ENCODE measurements at places on chromosomes 11 and 22.

DNA sequence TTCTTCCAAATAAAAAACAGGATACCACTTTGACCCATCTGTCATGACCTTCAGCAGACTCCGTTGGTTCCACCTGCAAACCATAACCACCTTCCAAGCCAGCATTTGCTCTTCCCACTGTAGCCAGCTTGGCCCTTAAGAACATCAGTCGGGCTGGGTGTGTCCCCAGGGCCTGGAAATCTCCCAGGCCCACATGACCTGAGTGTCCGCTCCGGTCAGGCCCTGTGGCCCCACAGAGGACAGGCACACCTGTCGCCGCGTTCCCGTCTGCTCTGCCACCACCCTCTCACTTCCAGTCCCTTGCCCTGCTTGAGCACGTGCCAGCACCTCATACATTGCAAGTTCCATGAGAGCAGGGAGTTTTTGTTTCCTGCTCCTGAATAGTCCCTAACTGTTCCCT lies 65.7 kb upstream of the PITPNB start:
- no peak for DNase-seq

GRCh38 chr11:117538263-117539135 lies 210.8 kb downstream of the CEP164 start:
- DNase-seq: peak; percentile 53

DNA sequence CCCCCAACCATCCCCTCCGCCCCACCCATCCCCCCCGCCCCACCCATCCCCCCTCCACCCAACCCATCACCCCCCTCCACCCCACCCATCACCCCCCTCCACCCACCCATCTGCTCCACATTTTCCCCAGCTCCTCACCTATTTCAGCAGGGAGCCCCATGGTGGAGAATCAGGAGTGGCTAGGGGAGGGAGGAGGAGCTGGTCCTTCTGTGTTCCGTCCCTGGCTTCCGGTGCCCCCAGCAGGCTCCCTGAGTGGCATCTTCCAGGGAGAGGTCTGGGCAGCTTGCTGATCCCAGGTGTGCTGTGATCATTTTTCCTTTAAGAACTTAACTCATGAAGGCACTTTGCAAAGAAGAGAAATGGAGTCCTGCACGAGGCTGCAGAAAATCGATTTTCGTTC lies 365.8 kb downstream of the TBC1D22A start:
- no peak for DNase-seq

DNA sequence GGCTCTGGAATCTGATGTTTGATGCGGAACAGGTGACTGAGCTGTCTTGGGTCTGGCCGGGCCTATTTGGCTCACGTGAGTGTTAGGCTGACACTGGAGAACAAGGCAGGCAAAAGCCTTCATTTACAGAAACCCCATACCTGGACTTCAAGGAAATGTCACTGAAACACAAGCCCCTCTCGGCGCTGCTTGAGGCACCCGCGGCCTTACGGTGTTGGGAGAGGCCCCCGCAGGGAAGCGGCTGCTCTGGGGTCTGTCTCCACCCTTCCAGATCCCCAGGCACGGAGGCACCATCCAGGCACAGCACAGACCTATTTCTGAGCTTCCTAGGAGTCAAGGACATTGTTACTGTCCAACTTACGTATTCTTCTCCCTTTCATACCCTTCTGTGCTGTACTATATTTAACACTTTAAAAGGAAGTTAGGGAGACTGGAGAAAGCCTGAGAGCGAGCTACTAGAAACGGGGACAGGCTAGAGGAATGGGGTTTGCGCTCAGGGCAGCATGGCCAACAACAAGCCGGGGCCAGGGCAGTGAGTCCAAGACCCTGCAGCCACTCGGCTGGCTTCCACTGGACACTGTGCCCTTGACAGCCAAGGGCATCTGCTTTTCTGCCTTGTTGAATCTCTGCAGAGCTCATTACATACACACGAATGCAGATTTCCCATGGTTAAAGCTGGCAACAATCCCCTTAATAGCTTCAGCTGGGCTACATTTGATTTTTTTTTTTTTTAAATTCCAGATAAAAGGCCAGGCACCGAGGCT lies 23.8 kb downstream of the DRD4 start:
- DNase-seq: no peak

GRCh38 chr22:49152127-49152938 lies 675.3 kb downstream of the BRD1 start:
- DNase-seq: no peak

DNA sequence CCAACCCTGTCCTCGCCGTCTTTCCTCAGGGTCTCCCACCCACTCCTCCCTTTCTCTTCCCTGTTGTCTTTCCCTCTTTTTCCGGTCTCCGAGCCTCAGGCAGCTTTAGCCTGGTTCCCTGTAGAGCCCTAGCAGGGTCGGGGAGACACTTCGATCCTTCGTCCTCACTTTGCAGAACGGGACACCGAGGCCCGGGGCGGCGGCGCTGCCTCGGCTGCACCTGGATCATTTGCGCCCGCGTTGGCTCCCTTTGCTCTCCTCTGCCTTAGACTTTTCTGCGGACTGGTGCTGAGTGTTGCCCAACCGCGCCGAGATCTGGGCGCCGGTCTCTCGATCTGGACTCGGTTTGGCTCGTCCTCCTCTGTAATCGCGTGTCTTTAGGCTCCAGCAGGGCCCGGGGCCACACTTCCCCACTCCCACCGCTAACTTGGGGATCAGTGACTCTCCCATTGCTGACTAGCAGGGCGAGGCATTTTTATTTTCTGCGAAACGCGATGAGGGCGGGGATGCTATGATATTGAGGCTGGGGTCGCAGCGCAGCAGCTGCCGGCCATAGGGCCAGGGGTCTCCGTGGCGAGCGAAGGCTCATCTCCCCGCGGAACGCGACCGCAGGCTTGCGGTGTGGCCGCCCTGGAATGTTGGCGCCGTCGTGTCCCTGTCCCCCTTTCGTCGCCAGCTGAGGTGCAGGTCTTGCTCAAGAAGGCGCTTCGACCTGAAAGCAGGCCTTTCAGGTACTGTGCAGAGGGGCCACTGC lies 1.6 kb upstream of the E2F8 start:
- no peak for DNase-seq

DNA sequence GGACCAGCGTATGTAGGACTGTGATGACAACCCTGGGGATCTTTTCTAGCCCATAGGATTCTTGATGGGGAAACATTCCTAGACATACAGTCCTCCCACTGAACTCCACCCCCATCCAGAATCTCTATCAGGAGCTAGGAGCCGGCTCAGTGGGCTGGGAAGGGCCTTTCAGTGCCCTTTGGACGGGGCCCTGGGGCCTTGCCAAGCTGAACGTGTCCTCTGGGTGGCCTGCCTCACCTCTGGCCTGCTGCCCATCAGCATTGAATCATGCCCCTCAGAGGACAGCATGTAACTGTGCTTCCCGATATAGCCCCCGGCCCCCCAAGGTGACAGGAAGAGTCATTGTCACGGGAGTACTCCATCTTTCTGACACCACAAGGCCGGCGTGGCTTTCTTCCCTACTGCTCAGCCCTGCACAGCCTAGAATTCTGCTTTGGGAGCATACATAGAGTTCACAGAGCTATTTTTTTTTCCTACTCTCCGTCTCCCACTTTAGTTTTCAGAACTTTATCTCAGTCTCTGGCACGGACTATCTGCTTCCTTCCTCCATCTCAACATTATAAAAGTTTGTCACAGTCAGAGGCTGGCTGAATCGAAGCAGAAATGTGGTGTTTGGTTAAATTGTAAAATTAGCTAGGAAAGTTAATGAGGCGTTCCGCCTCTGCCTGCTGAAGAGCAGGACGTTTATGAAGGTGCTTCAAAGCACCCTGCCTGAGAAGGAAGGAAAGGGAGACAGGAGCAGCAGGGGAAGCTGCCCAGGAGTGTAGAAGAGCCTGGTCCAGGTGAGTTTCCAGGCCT lies 111.9 kb downstream of the ZBTB16 start:
- DNase-seq: no peak

DNA sequence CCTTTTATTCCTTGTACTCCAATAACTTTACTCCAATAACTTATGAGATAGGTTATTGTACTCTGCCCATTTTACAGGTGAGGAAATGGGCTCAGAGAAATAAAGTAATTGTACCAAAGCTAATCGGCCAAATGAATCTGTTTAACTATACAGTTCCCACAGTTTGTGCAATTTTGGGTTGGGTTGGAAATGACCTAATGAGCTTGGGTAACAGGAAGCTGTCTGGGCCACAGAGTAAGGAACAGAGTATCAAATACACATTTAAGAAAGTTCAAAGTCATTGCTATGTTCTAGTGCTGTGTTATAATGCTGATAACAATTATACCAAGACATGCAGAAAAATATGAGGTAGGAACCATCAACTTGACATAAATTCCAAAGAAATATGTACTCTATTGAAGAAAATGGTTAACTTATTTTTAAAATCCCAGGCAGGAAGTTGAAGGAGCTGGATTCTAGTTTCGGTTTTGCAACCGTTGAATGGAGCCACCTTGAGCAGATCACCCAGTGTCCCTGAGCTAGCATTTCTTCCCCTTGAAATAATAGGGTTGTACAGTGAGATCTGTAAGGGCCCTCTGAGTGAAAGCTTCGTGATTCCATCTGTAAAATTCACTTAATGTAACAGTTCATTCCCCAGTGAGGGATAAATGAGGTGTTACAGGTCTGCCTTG lies 360.9 kb upstream of the NARS2 start:
- DNase-seq: no peak

- no peak for DNase-seq
Observed at GRCh38 chr11:16856022-16856471, 117.6 kb downstream of the C11orf58 start.

DNA sequence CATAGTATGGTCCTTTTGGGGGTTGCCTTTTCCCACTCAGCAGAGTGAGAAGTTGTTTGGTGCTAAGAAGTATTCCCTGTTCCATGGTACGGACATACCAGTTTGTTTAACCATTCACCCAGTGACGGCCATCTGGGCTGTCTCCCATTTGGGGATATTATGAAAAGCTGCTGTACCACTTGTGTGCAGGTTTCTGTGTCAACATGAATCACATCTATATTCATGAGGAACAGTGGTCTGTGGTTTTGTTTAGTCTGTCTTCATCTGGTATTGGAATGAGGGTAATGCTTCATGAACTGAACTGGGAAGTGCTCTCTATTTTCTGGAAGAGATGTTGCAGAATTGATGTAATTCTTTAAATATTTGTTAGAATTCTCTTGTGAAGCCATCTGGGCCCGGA lies 89.5 kb downstream of the TRMU start:
- DNase-seq: peak; percentile 66

GRCh38 chr11:124745270-124745834 lies 5.6 kb downstream of the NRGN start:
- no peak for DNase-seq

GRCh38 chr11:66529655-66530054 lies 16.2 kb downstream of the ZDHHC24 start:
- no peak for DNase-seq

GRCh38 chr11:75447415-75447814 lies 14.4 kb upstream of the KLHL35 start:
- no peak for DNase-seq

DNA sequence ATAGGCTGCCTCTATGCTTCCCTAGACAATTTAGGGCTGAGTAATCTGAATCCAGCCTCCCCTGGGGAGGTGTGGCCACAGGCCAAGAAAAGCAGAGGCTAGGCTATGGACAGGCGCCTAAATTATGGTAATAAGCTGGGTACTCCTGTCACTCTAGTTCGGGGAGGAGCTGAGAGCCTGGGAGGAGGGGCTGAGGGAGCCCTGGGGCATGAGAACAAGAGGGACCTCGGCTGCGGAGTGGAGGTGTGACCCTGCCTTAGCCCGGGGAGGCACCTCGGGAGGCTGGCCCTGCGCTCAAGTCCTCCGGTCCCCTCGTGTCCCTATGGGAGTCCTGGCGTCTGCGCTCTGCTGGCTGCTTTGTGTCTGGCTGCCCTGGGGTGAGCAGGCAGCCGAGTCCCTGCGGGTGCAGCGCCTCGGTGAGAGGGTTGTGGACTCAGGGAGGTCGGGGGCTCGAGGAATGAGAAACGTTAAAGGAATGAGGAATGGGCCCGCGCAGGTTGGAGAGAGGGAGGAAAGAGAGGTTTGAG lies at the start of gene OTOG:
Gene OTOG (plus strand): TSS at position 209 of the 527 bp plus-strand sequence. CDS start 114 bp downstream, at position 323.
- no peak for DNase-seq

DNA sequence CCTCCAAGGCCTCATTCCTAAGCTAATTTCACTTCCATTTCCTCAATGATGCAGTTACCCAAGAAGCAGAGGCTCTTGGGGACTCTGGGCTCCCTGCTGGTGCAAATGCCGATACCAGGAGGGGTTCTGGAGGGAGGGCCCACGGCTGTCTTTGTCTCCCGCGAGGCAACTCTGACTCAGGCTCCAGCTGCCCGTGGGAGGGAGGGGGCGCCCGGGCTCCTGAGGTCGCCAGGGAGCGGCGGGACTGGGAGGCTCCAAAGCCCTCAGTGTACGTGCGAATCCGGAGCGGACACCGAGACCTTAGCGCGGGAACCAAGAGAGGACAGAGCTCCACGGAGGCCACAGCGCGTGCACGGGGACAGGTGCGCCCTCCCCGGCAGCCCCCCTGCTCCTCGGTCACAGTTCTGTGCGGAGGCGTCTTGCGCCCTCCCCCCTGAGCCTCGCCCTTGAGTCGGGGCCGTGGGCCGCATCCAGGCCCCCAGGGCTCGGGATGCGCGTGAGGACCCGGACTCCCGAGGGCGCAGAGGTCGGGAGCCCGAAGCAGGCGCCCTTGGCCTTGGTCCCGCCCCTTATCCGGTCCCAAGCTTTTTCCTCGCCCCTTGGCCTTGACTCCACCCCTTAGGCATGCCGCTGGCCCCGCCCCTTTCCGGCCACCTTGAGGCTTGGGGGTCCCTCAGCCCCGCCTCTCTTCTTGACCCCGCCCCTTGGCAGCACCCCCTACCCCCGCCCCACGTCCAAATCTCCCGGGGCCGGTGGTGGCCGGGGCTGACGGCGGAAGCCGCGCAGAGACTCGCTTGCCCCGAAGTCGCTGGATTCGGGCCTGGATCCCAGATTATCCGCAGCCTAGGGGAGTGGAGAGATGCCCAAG lies 4.7 kb upstream of the SHISA8 start:
- peak; percentile 26 for DNase-seq

- no peak for DNase-seq
Observed at GRCh38 chr11:8206251-8207079, 37.6 kb upstream of the RIC3 start.

- DNase-seq: no peak
Observed at GRCh38 chr11:223884-224283, 12.3 kb downstream of the SIRT3 start.

DNA sequence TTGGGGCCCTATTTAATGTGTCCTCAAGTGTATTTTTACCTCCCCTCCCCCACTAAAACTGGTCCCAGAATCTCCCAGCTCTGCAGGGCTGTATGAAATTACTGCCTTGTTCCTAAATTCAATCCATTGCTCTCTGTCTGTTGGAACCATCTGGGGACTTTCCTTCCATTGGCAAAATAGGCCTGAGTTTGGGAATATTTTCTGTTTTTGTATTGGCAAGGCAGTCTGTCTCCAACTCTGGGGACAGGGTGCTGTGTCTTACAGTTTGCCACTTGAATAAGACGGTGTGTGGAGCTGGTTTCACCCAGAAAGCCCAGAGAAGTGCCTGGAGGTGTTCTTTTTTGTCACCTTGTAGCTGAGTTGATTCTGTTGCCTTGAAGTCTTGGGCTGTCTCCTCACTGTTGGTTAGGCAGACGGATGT lies 1.3 kb downstream of the PACS1 start:
- DNase-seq: no peak

DNA sequence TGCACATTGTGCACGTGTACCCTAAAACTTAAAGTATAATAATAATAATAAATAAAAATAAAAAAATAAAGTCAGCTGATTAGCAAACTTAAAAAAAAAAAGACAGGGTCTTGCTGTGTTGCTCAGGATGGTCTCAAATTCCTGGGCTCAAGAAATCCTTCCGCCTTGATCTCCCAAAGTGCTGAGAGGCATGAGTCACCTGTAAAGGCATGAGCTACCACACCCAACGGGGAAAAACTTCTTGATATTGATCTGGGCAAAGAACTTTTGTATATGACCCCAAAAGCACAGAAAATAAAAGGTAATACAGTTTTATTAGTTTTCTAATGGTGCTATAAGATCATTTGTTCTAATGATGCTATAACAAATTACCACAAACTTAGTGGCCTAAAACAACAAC lies 46.1 kb downstream of the ENTHD1 start:
- DNase-seq: no peak

Data from fibroblast of skin of right quadriceps (primary cell).